ENCODE measurements at places on chromosomes 7 and 10. TPM values are rescaled to one million over a fixed set of nuclear protein-coding genes. Genes with fewer than 3 reads are reported as not detected.

The SRRM3 gene
- total RNA-seq, result 1.5 TPM

DNA sequence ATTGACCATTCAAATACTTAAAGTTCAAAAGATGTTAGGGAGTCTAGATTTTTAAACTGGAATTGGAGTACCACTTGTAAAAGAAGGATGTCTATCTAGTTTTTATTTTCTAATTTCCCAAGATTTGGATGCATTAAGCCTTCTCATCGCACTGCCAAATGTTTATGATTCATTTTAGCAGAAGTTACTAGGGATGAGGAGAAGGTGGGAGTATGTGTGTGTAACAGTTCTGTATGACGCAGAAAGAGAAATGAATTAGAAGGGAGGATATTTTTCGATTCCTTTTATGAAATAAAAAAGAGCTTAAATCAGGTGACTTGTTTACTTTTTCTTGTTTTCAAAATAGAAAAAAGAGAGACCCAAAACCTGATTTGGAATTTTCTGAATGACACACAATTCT lies 6.8 kb upstream of the SLK start:
- peaks cover 4% of the 10 kb centered on the region for H3K27me3 ChIP-seq
- H3K4me3 ChIP-seq, result no peak overlapping the region
- no peak overlapping the region for H3K27ac ChIP-seq
- no peaks in the 10 kb centered on the region for H3K36me3 ChIP-seq

GRCh38 chr10:112835944-112836451 lies 114.0 kb upstream of the TCF7L2 start:
- H3K36me3 ChIP-seq, result no peaks in the 10 kb centered on the region
- no peak overlapping the region for H3K4me3 ChIP-seq
- H3K27ac ChIP-seq, result no peak overlapping the region
- peaks cover 19% of the 10 kb centered on the region for H3K4me1 ChIP-seq

- H3K4me1 ChIP-seq, result peaks cover 12% of the 10 kb centered on the region
- H3K36me3 ChIP-seq, result no peaks in the 10 kb centered on the region
- H3K27ac ChIP-seq, result no peak overlapping the region
- no peak overlapping the region for H3K4me3 ChIP-seq
- H3K27me3 ChIP-seq, result no peaks in the 10 kb centered on the region
- no peak for DNase-seq
These were observed 3.1 kb downstream of the AGMO start for GRCh38 chr7:15558756-15559155.

- H3K4me1 ChIP-seq, result no peaks in the 10 kb centered on the region
- no peaks in the 10 kb centered on the region for H3K36me3 ChIP-seq
- no peaks in the 10 kb centered on the region for H3K27me3 ChIP-seq
- no peak for DNase-seq
- no peak overlapping the region for H3K27ac ChIP-seq
These were observed 53.8 kb downstream of the KDM7A start for GRCh38 chr7:140122965-140123364.

The STEAP4 gene
- total RNA-seq, result 0.88 TPM

The RNF133 gene
- 2.2 TPM for total RNA-seq

DNA sequence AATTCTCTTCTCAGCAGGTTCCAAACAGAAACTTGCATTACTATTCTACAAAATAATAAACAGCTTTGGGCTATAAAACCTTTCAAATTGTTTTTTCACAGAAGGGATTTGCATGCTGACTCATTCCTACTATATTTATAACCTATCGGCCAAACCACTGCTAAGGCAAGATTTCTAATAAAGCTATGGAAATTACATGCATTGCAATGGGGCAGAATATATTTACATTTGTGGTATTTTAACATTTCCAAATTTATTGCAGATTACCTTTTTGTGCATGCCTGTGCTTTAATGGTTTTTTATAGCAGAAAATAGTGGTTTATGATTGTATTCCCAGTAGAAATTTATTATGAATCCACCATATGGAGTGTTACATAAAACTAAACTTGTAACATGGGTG lies 69.0 kb upstream of the NPVF start:
- DNase-seq, result no peak
- H3K4me3 ChIP-seq, result no peak overlapping the region
- H3K4me1 ChIP-seq, result no peaks in the 10 kb centered on the region
- H3K27me3 ChIP-seq, result no peaks in the 10 kb centered on the region

The ADAM22 gene
- 10.3 TPM for total RNA-seq

DNA sequence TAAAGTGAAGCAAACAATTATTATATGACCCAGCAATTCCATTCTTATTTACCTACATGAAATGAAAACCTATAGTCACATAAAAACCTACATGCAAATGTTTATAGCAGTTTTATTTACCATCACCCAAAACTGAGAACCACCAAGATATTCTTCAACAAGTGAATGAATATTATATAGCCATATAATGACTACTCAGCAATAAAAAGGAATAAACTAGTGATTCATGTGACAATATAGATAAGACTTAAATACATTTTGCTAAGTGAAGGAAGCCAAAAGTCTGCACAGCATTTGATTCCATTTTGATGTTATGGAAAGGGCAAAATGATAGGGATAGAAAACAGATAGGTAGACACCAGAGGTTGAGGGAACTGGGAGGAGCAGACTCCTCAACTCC lies 31.7 kb downstream of the PODXL start:
- no peak for DNase-seq
- H3K4me1 ChIP-seq, result no peaks in the 10 kb centered on the region
- no peaks in the 10 kb centered on the region for H3K27me3 ChIP-seq
- H3K27ac ChIP-seq, result no peak overlapping the region
- H3K36me3 ChIP-seq, result no peaks in the 10 kb centered on the region

DNA sequence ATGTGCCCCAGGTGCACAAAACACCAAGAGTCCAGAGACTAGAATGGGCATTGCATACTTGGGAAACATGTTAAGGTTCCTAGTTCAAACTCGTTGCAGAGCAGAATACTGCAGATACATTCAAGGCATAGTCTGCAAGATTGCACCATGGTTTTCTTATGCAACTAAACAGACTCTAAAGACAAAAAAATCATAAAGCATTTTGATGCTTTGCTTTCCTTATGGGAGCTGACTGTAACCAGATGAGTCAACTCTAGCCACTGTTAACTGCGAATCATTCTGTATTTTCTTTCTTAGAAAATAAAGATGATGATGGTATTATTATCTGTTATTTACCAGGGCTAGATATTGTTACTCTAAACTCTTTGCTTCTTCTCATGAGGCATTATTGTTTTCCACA lies 19.7 kb downstream of the TRUB1 start:
- no peak overlapping the region for H3K4me3 ChIP-seq
- no peaks in the 10 kb centered on the region for H3K27me3 ChIP-seq
- H3K36me3 ChIP-seq, result no peaks in the 10 kb centered on the region
- no peak overlapping the region for H3K27ac ChIP-seq
- no peaks in the 10 kb centered on the region for H3K4me1 ChIP-seq

The CYP3A4 gene
- 43.4 TPM for total RNA-seq

- no peak overlapping the region for H3K4me3 ChIP-seq
- peaks cover 20% of the 10 kb centered on the region for H3K4me1 ChIP-seq
- no peaks in the 10 kb centered on the region for H3K36me3 ChIP-seq
- no peak for DNase-seq
- no peaks in the 10 kb centered on the region for H3K27me3 ChIP-seq
- H3K27ac ChIP-seq, result no peak overlapping the region
These were observed 70.0 kb upstream of the INPP5A start for GRCh38 chr10:132467464-132468149.

- H3K4me1 ChIP-seq, result no peaks in the 10 kb centered on the region
- H3K27me3 ChIP-seq, result no peaks in the 10 kb centered on the region
- no peak overlapping the region for H3K27ac ChIP-seq
- DNase-seq, result no peak
These were observed 59.2 kb upstream of the KCNIP2 start for GRCh38 chr10:101902820-101903145.

- H3K4me1 ChIP-seq, result no peaks in the 10 kb centered on the region
- no peak for DNase-seq
- H3K27ac ChIP-seq, result no peak overlapping the region
These were observed 86.2 kb downstream of the CREM start for GRCh38 chr10:35212856-35213255.

The SORBS1 gene
- 33.1 TPM for total RNA-seq

- DNase-seq, result no peak
- no peaks in the 10 kb centered on the region for H3K27me3 ChIP-seq
- no peak overlapping the region for H3K4me3 ChIP-seq
- H3K36me3 ChIP-seq, result no peaks in the 10 kb centered on the region
- H3K4me1 ChIP-seq, result no peaks in the 10 kb centered on the region
These were observed 63.6 kb downstream of the MARCHF5 start for GRCh38 chr10:92354587-92354986.

The GPR15LG gene
- 2.6 TPM for total RNA-seq

DNA sequence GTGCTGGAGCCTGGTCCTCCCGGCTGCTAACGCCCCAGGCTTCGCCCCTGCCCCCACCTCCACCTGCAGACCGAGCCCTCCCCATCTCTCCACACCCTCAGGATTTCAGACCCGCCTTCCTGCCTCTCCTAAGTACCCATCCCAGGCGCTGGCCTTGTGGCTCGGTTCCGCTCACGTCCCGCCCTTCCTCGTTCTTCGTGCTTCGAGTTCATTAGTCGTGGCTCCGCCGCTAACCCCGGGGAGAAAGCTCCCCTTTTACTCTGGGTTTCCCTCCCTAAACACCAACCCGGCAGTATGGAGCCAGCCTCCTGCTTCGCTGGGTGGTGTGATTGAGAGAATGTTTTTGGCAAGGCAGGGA lies 11.2 kb downstream of the EMX2 start:
- H3K36me3 ChIP-seq, result no peaks in the 10 kb centered on the region
- DNase-seq, result no peak
- no peak overlapping the region for H3K4me3 ChIP-seq
- no peak overlapping the region for H3K27ac ChIP-seq

The TRIM50 gene
- 9.8 TPM for total RNA-seq

GRCh38 chr10:23978317-23978716 lies 230.6 kb upstream of the KIAA1217 start:
- peak overlapping the region; percentile 74 for H3K27ac ChIP-seq
- DNase-seq, result no peak
- H3K27me3 ChIP-seq, result peaks cover 2% of the 10 kb centered on the region
- no peak overlapping the region for H3K4me3 ChIP-seq

The CPA4 gene
- 2.1 TPM for total RNA-seq

The CALCR gene
- 0.07 TPM for total RNA-seq

DNA sequence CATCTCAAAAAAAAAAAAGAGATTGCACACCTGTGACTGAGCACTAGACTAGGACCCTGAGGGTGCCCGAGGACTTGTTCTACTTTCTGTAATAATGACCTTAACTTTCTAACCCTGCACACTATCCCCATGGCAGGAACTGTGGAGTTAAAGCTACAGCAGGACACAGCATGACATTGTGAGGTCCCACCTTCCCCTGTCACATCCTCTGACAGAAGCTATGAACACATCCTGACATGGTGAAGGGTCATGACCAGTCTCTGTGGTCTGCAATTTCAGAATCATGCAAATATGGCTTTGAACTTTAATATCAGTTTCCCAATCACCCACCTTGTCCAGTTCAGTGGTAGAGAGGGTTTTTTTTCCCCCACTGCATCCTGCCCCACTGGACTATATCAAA lies 18.5 kb upstream of the SAR1A start:
- H3K36me3 ChIP-seq, result no peaks in the 10 kb centered on the region
- H3K4me1 ChIP-seq, result peaks cover 22% of the 10 kb centered on the region
- no peak overlapping the region for H3K27ac ChIP-seq
- peaks cover 3% of the 10 kb centered on the region for H3K27me3 ChIP-seq
- no peak overlapping the region for H3K4me3 ChIP-seq
- DNase-seq, result no peak

DNA sequence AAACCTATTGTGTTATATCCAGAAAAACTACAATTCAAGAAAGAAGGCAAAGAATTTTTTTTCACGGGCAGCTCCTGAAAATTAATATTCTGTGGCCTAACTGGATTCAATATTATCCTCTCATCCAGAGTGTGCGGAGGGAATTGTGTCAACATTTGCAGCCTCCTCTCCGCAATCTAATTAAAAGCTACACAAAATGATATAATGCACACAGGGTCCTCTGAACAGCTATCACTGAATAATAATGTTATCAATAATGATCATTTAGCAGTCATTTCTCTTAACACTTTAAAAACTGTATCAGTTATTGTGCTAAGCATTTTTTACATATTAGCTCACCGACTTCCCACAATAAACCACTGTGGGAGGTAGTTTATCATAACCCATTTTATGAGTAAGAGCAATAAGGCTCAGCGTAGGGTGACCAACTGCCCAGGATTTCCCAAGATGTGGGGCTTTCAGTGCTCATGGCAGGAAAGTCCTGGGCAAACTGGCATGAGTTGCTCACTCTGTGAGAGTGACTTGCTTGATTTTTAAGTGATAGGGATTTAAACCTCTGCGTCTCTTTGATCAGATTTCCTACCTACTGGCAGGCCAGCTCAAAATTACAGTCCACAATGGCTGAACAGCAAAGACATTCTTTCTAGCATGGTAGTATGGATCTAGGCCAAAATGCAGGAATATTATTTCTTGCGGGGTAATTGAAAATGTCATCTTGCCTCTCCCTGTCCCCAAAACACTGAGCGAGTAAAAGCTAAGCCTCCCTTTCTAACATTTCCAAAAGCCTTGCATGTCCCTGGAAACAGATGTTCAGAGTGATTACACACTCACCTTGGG lies 65.7 kb downstream of the AOAH start:
- no peaks in the 10 kb centered on the region for H3K36me3 ChIP-seq
- no peak overlapping the region for H3K4me3 ChIP-seq
- DNase-seq, result peak; percentile 27
- H3K27me3 ChIP-seq, result no peaks in the 10 kb centered on the region

GRCh38 chr10:29774475-29774874 lies 139.7 kb upstream of the SVIL start:
- H3K27me3 ChIP-seq, result no peaks in the 10 kb centered on the region
- no peak for DNase-seq
- no peak overlapping the region for H3K4me3 ChIP-seq

- no peaks in the 10 kb centered on the region for H3K36me3 ChIP-seq
- no peaks in the 10 kb centered on the region for H3K4me1 ChIP-seq
- H3K27me3 ChIP-seq, result peaks cover 24% of the 10 kb centered on the region
- no peak overlapping the region for H3K27ac ChIP-seq
- no peak for DNase-seq
These were observed 81.0 kb downstream of the EBF3 start for GRCh38 chr10:129883029-129883428.

DNA sequence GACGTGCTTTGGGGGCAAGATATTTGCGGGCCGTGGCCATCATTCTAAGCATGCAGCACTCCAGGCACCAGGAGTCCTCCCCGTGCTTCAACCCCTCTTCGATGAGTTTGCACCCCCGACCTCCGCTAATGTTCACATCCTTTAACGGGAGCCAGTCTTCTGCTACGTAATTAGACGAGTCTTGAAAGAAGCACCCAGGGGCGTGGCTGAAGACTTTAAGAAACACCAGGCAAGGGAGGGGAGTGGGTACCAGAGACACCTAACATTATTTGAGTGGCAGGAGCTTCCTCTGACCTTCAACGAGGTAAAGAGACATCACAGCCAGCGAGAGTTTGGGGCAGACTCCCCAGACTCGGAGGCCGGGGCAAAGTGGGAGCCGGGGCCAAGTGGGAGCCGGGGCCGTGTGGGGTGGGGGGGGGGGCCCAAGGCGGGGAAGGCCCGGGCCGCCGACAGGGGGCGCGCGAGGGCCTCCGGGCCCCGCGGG lies 31.1 kb upstream of the TOMM7 start:
- H3K4me1 ChIP-seq, result peaks cover 10% of the 10 kb centered on the region
- no peaks in the 10 kb centered on the region for H3K36me3 ChIP-seq
- H3K27me3 ChIP-seq, result no peaks in the 10 kb centered on the region

GRCh38 chr10:100788002-100788903 lies 42.9 kb downstream of the PAX2 start:
- no peak overlapping the region for H3K4me3 ChIP-seq
- H3K27me3 ChIP-seq, result peaks cover 27% of the 10 kb centered on the region
- no peak for DNase-seq
- H3K4me1 ChIP-seq, result peaks cover 7% of the 10 kb centered on the region
- no peaks in the 10 kb centered on the region for H3K36me3 ChIP-seq
- no peak overlapping the region for H3K27ac ChIP-seq

The GRM8 gene
- 4.5 TPM for total RNA-seq

The TMEM273 gene
- total RNA-seq, result 1.2 TPM
